ENCODE measurements at places on chromosomes 4 and X.

- peak; percentile 44 for DNase-seq
These were observed 866 bp upstream of the EMD start for GRCh38 chrX:154378059-154378798.

DNA sequence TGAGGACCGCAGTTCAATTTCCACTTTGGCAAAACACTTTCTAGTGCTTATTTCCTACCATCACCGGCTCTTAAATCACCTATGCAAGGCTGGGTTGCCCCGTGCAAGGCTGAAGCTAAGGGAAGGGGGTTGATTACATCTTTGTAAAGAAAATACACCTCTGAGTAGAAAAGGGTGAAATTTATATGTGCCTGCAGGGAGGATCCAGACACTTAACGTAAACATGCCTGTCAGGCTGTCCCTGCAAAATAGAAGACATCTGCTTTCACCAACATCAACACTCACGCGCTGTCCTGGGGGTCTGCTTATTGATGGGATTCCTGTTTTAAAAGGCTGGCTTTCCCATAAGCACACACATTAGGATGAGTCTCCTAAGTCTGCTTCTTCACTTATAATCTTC lies 92.0 kb downstream of the PRKX start:
- no peak for DNase-seq

- no peak for DNase-seq
These were observed 53.9 kb downstream of the PAPSS1 start for GRCh38 chr4:107666134-107666533.

DNA sequence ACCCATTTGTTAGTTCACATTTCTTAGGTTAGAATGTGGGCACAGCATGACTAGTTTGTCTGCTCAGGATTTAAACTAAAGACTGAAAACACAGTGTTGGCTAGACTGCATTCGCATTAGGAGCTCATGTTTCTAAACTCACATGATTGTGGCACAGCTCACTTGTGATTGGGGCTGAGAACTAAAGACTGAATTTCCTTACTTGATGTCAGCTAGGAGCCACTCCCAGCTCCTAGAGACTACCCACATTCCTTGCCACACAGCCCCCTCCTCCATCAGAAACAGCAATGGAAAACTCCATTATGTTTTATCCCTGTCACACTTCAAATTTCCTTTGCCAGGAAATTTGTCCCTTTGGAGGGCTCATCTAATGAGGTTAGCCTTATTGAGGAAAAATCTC lies 170.2 kb upstream of the NUDT6 start:
- no peak for DNase-seq

GRCh38 chr4:100949350-100949935 lies 397.9 kb downstream of the PPP3CA start:
- DNase-seq, result no peak

- DNase-seq, result no peak
These were observed 47.5 kb upstream of the SCRG1 start for GRCh38 chr4:173446416-173446815.

GRCh38 chrX:81489987-81490386 lies 288.1 kb downstream of the SH3BGRL start:
- DNase-seq, result no peak

- no peak for DNase-seq
These were observed 932.0 kb upstream of the IGFBP7 start for GRCh38 chr4:58042176-58042575.

DNA sequence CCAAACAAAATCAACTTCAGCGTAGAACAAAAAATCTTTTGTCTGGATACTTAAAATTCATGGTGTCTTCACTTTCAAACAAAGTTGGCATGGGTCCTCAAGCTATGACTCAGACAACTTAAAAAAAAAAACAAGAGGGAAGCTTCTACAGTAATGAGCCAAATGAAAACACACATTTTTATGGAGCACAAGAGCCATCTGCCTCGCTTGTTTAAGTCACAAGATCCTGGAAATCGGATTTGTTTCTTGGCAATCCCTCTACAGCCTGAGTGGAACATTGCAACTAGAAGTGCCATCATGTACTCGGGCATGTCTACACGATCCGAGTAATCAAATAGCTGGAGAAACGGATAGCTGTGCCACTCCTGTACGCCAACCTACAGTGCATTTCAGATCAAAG lies 22.6 kb downstream of the LAMP2 start:
- DNase-seq, result no peak

- DNase-seq, result peak; percentile 42
These were observed 109.1 kb downstream of the PTTG2 start for GRCh38 chr4:38069271-38069760.

DNA sequence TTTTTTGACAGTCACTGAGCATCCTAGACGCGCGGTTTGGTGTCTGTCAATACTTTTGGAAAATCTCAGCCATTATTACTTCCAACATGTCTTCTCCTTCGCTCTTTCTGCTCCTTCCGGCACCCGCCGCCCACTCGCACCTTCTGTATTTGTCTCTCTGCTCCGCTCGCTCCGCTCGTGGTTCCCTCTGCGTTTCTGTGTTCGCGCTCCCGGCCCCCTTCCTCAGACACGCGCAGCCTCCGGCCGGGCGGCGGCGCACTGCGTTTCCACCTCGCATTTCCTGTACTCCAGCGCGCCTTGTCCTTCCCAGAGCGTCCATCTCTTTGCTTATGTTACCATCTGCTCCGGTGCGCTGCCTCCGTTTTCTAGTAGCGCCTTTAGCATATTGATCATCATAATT lies 21.1 kb downstream of the PDE6B start:
- peak; percentile 41 for DNase-seq

DNA sequence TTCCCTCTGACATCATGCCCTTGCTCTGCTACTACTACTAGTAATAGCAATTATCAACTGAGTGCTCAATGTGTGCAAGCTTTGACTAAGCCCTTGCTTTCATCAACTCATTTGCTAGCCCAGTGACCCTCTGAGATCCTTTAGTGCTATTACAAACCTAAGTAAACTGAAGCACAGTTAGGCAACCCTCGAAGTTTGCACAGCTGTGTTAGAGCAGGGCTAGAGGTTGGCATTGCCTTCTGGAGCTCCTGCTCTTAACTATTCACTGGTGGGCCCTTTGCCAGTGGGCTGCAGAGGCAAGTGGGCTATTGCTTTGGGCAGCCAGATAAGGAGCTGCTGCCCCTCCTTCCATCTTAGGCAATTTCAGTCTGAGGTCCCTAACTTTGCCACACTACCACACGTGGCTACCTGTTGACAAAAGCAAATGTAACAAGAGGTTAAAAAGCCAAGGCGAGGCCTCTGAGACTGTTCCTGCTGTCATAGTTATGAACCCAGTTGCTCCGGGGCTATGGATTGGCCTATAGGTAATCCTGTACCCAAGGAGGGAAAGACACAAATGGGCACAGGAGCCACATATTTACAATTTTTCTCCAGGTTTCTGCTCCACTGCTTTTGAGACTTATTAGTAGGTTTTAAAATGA lies 41.5 kb upstream of the ANKRD50 start:
- no peak for DNase-seq

DNA sequence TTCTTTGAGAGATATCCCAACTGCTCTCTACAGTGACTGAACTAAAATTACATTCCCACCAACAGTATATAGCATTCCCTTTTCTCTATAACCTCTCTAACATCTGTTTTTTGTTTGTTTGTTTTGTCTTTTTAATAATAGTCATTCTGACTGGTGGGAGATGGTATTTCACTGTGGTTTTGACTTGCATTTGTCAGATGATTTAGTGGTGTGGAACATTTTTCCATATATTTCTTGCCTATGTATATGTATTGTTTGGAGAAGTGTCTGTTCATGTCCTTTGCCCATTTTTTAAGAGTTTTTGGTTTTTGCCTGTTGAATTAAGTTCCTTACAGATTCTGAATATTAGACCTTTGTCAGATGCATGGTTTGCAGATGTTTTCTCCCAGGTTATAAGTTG lies 9.0 kb downstream of the USO1 start:
- no peak for DNase-seq

DNA sequence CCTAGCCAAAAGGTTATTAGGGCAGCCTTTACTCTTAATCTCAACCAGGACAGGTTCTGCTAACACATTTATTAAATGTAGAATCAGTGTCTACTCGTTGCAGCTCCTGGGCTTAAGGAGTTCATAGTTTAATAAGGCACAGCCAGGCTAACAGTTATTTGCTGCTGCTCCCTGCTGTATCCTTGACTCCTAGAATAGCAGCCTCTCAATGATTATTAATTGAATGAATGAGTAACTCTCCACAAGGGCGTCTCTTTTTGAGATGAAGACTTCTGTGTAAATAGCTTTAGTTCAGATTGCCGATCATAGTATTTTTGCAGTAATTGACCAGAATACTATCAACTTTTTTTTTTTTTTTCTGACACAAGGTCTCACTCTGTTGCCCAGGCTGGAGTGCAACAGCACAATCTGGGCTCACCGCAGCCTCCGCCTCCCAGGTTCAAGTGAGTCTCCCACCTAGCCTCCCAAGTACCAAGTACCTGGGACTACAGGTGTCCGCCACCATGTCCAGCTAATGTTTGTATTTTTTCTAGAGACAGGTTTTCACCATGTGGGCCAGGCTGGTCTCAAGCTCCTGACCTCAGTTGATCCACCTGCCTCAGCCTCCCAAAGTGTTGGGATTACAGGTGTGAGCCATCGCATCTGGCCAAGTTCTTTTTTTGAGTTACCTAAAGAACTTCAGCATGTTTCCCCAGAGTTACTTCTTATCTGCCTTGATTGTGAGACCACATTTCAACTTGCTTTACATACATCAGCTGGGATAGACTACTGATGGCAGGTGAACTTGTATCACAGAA lies 2.9 kb downstream of the UGDH start:
- DNase-seq, result no peak

DNA sequence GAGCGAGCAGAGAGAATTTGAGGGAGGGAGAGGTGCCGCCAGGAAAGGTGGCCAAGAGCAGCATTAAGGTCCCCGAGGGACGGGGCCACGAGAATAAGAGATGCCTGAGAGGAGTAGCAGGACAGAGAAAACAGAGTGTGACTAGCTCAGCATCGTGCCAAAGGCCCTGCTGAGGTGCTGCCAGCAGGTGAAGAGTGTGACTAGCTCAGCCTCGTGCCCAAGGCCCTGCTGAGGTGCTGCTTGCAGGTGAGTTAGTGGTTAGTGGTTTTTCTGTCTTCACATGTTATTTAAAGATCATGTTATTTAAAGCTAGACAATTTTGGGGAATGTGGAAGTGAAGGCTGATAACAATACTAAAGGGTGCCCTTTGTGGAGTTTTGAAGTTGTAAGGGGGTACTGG lies 464.5 kb upstream of the FAT1 start:
- no peak for DNase-seq

- no peak for DNase-seq
These were observed 32.9 kb upstream of the SPRY1 start for GRCh38 chr4:123363729-123364128.

- no peak for DNase-seq
These were observed 469.4 kb downstream of the DMD start for GRCh38 chrX:32741910-32742309.

GRCh38 chr4:72302981-72303704 lies 265.9 kb downstream of the ADAMTS3 start:
- peak; percentile 17 for DNase-seq

DNA sequence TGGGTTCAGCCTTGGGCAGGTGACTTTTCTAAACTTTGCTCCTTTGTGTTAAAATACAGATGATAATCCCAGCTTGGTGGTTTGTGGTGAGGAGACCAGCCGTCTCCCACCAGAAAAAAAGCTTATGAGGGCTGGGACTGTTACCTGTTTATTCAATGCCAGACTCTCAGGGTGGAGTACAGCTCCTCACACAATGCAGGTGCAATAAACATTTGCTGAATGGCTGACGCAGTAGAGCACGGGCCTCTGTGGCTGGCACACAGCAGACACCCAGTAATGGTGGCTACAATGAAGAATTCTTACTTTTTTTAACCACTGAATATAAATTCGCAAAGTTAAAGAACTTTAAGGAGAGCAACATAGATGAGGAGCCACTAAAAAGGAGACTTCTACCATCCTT lies 30.2 kb downstream of the BEND4 start:
- DNase-seq, result no peak

DNA sequence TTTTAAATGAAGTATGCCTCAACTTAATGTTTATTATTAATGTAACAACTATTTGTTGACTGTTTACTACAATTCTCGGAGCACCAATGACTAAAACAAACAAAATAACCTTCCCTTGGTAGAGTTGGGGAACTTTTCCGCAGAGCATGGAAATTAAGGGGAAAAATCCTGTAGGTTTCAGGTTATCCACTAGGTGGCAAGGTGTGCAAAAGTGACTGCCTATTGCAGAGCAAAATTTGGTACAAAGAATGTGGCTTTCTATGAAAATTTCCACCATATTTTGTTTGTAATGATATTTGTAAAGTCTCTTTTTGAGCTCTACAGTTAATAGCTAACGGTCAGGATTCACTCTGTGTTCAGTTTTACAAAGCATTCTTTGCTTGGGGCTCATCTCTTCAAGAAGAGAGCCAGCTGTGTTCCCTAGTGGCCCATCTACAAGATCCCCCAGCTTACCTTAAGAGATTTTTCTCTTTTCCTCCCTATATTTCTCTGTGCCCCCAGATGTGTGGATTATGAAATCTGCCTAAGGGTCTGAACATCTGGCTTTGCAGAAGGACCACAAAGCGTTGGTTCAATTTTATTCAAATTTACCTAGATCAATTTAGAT lies 61.1 kb downstream of the FBXO8 start:
- no peak for DNase-seq

DNA sequence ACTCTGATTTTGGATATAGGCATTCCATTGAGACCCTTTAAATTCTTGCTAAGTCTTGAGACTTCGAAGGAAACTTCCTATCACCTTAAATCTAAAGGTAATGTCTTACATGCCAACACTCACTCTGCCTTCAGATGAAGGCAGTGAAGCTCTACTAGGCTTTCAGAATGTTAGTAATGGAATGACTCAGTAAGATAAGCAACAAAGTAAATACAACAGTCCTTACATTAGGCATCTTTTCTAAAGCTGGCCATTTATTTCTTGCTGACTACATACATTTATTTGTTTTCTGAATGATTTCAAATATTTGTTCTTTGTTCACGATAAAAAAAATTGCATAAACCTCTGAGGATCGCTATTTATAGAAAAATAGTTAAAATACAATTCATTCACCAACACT lies 43.5 kb downstream of the ASIC5 start:
- no peak for DNase-seq

- no peak for DNase-seq
These were observed 218.2 kb downstream of the SCFD2 start for GRCh38 chr4:53147711-53148110.

DNA sequence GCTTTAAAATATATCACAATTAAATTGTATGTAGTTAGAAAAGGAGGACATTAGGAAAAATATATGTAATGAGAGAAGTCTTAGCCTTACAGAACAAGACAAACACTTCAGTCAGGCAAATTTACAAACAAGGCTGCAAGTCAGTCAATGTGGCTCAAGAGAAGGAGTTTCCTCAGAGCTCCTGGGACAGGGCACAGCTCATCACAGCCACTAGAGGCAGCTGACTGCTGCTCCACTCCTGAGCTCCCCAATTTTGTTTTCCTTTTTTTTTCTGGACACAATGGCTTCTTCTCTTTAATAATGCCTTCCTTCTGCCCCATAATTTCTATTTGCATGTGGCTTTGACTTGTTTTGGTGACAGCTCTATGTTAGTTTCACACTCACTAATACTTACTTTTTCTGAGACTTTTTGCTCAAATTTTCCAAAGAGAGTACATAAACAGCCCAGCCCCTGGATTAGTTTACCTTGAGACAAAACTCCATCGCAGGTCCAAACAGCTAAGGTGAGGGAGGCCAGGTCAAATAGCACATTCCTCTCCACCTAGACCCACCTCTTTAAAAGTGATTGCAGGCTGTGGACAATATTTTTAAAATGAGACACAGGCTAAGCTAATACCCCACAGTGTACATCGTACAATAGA lies 850.4 kb upstream of the FRG1 start:
- no peak for DNase-seq
